ENCODE measurements at places on chromosomes 1 and 21.

DNA sequence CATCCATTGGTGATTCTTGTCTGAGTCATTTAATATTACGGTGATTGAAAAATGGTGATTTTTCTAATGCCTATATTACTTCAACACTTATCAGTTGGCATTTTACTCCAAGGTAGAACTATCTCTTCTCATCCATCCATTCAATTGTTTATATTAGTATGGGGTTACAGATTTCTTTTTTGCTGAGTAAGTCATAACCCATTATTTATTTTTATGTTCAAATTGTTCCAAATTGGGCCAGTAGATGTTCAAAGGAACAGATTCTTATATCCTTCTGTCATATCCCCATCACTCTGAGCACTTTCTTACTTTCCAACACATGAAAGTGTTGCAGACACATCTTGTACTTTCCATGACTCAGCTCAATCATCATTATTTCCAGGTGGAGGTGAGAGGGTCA lies 466.8 kb upstream of the CAMK1G start:
- DNase-seq: no peak

DNA sequence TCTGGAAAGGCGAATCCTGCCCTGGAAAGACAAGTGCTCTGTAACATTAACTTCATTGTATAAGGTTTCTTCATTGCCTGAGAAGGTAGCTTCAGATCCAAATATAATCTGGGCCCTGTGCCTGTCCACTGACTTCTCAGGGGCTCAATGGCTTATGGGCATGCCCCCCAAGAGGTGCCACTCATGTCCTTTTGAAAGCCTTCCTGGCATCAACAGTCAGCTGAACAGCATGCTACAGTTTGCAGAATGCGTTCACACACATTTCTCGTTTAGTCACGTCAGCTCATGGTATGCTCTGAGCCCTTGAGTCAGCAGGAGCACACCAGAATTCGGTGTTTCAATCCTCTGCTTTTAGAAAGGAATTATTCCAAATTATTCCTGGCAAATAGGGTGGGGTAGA lies 23.8 kb downstream of the TMCC2 start:
- no peak for DNase-seq

- DNase-seq: peak; percentile 48
Measured at GRCh38 chr1:226821719-226822085, 48.7 kb upstream of the PSEN2 start.

- DNase-seq: no peak
Measured at GRCh38 chr1:110190282-110190929, 19.7 kb upstream of the KCNC4 start.

DNA sequence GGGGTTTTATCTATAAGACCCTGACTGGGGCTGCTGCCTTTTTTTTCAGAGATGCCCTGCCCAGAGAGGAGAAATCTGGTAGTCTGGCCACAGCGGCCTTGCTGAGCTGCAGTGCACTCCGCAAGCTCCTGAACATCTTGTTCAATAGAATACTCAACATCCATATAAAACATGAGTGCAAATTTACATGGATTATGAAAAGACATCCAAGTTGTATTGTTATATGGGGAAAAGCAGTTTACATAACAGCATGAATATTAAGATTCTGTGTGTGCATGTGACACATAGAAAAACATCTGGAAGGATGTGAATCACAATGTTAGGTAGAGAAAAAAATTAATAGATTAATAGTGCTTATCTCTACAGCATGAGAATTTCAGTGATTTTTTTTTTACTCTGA lies 16.4 kb downstream of the COG2 start:
- DNase-seq: no peak

GRCh38 chr1:155000411-155000725 lies 2.2 kb upstream of the ZBTB7B start:
- no peak for DNase-seq

DNA sequence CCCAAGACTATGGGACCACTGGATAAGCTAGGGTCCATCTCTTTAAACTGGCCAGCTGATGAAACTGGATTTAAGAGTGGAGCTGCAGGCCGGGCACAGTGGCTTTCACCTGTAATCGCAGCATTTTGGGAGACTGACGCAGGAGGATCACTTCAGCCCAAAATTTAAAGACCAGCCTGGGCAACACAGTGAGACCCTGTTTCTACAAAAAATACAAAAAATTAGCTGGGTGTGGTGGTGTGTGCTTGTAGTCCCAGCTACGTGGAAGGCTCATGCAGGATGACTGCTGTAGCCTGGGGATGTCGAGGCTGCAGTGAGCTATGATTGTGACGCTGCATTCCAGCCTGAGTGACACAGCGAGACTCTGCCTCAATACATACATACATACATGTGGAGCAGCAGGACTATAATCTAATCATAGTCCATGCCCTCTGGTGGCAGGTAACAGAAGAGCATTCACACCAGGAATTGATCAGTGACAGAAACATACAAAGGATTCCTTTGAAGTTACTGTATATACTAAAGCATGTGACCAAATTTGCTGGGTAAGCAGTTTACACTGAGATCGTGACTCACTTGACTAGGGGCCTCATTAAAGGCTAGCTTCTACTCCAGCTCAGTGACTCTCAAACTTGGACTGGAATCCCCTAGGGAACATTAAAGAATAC lies 101.5 kb upstream of the SLFNL1 start:
- DNase-seq: peak; percentile 91

GRCh38 chr1:7943251-7943650 lies 2.6 kb upstream of the TNFRSF9 start:
- DNase-seq: no peak

GRCh38 chr1:73813716-73814115 lies 384.3 kb downstream of the LRRIQ3 start:
- no peak for DNase-seq

GRCh38 chr1:85289848-85290335 lies 13.5 kb upstream of the BCL10 start:
- DNase-seq: no peak

- peak; percentile 85 for DNase-seq
Measured at GRCh38 chr1:12113433-12114339, 50.6 kb downstream of the TNFRSF8 start.

All from choroid plexus epithelial cell (primary cell).